NCI-H526 treated with DMSO at 0.1 percent for 48 hours (cell line): ENCODE measurements at places on chromosomes 6 and 20.

GRCh38 chr6:139433631-139434419, 59.4 kb upstream of the CITED2 start:
- DNase-seq = no peak

DNA sequence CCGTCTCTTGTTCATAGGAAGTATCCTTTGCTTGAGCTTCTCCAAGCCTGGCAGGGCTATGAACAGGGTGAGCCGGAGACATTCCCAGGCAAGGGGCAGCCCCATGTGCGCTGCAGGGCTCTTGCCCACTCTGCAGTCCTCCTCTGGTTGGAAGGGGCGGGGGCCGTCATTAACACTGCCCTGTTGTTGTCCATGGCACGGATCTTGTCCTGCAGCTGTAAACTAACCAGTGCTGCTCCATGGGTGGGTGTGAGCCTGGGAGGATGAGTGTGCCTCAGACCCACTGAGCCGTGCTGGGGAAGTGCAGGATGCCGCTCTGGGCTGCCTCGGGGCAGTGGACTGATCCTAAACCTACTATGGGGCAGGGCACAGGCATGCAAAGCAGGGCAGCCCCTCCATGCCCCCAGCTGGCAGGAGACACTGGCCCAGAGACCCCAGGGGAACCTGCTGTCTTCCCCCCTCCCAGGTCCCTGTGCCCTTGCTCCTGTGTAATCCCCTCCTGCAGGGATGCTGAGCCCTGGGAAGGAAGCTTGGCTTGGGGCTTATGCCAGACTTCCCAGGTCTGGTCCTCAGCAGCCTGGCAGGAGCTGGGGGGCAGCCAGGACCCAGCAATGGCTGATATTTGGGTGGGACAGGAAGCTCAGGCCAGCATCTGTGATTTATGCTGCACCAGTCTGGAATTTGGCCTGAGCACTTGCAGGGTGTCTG, 8.5 kb downstream of the EBF4 start:
- no peak for DNase-seq

DNA sequence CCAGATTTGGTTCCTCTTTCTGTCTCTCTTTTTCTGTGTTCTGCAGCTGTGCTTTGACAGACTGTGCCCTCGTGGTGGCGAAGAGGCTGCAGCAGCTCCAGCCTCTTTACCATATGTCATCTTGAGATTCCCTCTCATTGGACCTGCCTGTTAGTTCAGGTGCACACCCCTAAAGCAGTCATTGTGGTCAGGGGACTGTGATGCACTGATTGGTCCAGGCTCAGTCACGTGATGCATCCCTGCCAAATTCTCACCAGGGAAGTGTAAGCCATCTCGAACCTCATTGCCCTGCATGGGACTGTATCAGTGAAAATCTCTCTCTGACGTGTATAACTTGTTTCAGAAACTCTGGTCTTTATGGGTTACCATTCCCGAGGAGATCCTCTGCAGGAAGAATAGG, 160.3 kb downstream of the EYA2 start:
- DNase-seq = no peak

- DNase-seq = no peak
These were observed 31.4 kb downstream of the BEND3 start for GRCh38 chr6:107083921-107084320.

- no peak for DNase-seq
These were observed 41.1 kb downstream of the PPP1R3G start for GRCh38 chr6:5126214-5126613.

- DNase-seq = peak; percentile 16
These were observed 36.3 kb downstream of the RNF146 start for GRCh38 chr6:127302728-127303660.

- DNase-seq = peak; percentile 48
These were observed 199.7 kb downstream of the BCAS1 start for GRCh38 chr20:53870426-53871315.

GRCh38 chr6:147136057-147136456, 68.2 kb upstream of the STXBP5 start:
- DNase-seq = no peak

- no peak for DNase-seq
These were observed 77.1 kb downstream of the NINL start for GRCh38 chr20:25508083-25508770.
